ENCODE measurements at places on chromosomes 2 and 18.

- DNase-seq = no peak
Measured at GRCh38 chr18:32717126-32717525, 55.7 kb downstream of the KLHL14 start.

DNA sequence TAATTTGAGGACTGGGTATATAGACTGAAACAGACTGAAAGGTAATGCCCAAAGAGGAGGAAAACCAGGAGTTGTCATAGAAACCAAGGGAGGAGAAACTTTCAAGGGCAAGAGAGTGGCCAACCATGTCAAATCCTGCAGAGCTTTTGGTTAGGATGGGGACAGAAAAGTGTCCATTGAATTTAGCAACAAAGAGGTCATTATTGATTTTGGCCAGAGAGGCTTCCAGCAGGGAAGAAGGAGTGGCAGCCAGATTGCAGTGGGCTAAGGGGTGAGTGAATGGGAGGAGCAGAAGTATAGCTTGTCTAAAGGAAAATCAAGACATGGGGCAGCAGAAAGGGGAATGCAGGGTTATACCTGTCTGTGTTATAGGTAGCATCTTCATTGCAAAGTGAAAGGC, 194.0 kb downstream of the CAMKMT start:
- no peak for DNase-seq

DNA sequence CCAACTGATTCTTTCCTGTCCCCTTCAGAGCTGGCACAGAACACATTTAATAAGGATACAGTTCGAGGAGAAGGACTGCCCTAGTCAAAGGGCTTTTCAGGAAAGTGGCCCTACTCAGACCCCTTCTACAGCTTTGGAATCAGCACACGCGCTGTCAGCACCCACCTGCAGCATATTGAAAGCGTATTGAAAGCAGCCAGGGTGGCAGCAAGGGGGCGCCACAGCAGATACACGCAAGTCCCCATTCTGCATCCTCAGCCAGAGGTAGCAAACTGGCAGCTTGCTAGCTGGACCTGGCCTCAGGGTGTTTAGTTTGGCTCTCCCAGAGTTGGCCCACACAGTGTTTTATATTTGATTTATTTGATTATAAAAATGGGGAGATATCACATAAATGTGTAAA, 101.0 kb upstream of the NT5C1B start:
- DNase-seq = no peak

DNA sequence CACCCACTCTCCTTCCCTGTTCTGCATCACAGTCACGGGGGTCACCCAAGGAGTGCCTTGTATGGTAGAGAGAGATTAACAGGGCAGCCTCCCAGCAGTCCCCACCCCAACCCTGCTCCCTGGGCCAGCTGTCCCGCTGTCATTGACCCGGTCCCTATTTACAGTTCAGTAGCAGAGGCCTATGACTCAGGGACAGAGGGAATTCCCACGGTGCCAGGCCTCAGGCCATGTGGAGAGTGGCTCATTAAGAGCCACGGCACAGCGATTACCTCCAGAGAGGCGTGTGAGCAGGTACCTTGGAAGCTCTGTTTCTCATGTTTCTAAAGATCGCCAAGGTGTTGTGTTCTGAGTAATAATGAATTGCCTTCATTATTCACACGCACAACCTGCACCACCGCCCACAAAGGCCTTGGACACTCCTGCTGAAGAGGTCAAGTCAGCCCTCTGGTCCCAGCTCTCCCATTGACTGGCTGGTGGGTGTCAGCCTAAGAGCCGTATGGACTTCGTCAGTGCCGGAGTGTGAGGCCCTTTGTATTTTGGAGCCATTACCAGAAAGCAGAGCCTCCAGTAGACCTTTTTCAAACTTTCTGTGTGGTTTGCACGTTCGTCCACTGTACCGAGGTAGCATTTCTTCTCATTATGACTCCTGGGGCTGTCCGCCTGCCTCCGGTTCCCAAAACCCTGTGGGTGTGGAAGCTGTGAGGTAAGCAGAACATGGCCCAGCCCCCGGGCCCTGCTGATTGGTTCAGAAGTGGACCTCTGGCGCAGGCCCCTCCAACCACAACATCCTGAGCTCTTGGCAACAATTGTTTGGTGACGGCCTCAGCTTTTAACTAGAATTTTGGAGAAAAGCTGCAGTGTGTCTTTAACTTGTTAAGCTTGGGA, 47.0 kb downstream of the SERTAD2 start:
- DNase-seq = peak; percentile 47

DNA sequence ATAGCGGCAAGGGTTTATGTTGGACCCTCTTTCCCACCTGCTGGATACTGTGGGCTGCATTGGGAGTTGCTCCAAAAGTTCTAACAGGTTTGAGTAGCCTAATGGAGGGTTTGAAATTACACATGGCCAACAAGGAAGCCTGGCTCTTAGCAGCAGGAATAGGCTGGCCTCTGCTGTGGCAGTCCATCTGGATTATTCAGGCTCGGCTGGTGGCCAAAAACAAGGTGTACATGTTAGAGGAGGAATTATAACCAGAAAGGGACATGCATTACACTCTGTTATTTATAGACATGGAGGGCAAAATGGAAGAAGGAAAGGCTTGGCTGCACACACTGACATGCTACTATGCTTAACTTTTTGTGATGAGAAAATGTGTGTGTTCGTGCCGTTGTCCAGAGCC, 61.1 kb upstream of the NRXN1 start:
- no peak for DNase-seq

GRCh38 chr2:96565111-96565510, 28.6 kb downstream of the ARID5A start:
- DNase-seq = no peak

GRCh38 chr2:137367361-137367760, 596.9 kb upstream of the HNMT start:
- no peak for DNase-seq

- no peak for DNase-seq
Measured at GRCh38 chr2:88416016-88416663, 36.4 kb downstream of the FOXI3 start.

DNA sequence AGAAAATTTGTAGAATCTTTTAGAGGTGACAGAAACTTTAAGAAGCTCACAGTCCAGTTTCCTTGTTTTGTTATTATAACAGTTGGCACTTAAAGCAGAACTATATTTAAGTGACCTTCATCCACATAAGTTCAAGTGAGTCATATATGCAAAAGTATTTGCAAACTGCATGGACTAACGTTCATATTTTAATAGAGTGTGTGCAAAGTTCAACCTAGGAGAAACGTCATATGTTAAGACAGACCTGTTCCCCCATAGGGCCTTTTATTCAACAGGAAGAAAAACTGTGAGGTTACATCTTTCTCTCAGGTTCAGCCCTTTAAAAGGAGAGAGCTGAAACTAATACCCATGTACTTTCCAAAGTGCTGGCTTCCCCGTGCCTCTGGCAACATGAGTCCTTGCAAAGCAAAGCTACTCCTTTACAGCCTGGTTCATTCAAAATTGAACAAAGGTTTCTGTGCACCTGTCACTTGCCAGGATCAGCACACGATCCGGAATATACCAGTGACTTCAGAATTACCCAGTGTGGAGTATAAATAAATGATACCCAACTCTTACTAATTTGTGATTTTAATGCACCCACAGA, 280.0 kb upstream of the RAB12 start:
- DNase-seq = no peak

DNA sequence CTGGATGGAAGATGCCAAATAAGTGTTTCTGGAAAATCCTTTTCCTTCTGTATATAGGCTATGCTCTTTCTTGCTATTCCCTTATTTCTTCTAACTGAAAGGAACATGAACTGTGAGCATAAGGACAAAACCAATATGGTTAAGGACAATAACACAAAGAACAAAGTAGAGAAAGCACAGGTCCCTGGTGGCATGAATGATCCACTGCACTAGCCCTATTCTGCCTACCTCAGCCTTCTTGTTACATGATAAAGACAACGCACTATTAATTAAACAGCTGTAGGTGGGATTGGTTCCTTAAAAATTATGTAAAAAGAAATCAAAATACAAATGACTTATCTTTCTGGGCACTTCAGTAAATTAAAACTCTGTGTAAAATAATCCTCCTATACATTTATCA, 1.9 kb upstream of the WDR75 start:
- DNase-seq = no peak

GRCh38 chr2:175026385-175026784, 21.2 kb upstream of the CHN1 start:
- DNase-seq = no peak

- no peak for DNase-seq
Measured at GRCh38 chr2:192696857-192697256, 502.1 kb upstream of the TMEFF2 start.

DNA sequence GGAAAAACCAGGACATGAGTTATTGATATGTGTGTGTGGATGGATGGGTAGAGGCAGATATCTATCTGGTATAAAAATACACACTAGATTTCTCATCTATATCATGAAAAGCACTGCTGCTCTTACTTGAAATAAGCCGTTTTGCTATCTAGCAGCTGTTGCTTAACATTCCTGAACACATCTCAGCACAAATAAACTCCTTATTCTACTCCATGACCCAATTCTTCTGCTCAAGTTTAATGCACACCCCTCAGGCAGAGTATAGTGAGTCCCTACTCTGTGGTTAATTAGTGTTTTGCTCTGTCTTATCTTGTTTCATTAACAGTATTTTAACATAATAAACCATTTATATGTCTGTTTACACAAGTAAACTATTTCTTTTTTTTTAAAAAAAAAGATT, 134.2 kb downstream of the CBLN2 start:
- DNase-seq = no peak

All from right kidney (tissue), 9 donors.